ENCODE measurements at places on chromosomes 7 and 10.

DNA sequence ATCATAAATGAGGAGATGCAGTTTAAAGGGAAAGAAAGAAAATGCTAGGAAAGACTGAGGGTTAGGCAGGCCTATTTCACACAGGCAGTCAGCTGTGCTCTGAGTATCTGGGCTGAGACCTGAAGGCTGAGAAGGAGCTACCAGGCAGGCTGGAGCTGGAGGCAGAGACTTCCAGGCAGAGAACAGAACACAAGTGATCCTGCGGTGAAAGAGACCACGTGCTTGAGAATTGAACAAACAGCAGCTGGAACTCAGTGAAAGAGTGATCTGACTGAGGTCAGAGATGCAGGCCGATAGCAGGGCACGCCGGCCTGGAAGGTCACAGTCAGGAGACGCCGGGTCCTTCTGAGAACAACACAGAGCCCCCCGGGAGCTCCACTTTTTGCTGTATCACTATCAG, 147.8 kb downstream of the ADAM12 start:
- no peak for DNase-seq

DNA sequence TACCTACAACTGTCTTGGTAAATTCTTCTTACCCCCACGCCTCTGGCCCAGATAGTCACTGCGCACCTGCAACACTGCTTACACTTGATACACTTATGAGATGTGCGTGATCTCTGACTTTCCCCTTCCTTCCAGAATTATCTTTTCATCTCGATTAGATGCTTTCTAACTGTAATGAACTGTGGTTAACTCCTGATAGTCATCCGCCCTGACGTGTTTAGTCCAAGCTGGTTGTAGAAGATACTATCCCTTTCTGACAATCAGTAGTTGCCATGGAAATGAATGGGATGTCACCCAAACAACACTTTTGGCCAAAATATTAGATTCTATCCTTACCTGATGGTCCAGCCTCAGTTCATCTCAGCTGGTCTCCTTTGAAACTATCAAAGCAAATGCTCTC, 241.5 kb downstream of the ADAM12 start:
- no peak for DNase-seq

DNA sequence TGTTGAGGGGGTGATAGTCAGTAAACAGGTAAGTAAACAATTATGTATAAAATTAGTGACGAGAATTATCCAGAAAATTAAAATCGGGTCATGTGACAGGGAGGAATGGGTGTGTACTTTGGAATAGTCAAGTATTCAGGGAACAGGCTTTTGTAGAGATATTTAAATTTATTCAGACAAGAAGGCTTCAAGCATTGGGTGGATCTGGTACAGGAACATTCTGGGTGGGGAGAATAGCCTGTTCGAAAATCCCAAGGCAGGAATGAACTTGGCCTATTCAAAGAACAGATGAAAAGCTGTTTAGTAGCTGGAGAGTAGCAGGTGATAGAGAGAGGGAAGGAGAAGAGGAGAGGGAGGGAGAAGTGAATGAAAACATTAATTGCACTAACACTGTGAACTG, 448.9 kb upstream of the FZD8 start:
- DNase-seq: no peak

DNA sequence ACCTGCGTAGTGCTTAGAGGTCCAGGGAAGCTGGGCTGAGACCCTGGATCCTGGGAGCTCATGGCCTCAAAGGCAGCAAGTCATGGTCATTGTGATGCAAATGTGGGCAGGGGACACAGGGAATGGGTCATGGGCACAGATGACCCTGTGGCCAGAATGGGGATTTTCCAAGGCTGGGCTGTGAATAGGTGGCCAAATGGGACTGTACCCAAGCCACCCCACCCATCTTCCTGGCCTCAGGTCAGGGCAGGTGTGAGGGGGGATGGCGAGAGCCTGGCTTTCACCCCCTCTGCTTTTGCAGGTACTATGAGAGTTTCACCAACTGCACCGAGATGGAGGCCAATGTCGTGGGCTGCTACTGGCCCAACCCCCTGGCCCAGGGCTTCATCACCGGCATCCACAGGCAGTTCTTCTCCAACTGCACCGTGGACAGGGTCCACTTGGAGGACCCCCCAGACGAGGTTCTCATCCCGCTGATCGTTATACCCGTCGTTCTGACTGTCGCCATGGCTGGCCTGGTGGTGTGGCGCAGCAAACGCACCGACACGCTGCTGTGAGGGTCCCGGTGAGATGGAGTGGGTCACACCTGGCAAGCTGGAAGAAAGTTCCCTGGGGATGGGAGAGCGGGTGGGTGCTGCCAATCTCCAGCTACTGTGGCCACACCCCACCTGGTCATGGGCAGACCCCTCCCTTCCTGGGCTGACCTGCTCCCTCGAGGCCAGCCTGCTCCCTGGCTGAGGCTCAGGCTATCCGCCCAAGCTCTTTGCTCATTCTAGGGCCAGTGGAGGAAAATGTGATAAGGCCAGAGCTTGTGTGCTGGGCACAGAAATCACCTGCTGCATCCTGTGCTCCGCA, 25.5 kb downstream of the RAMP3 start:
- no peak for DNase-seq
